ENCODE measurements at places on chromosomes 4 and X.

- no peak for DNase-seq
Observed at GRCh38 chrX:123834116-123834515, 25.7 kb upstream of the XIAP start.

DNA sequence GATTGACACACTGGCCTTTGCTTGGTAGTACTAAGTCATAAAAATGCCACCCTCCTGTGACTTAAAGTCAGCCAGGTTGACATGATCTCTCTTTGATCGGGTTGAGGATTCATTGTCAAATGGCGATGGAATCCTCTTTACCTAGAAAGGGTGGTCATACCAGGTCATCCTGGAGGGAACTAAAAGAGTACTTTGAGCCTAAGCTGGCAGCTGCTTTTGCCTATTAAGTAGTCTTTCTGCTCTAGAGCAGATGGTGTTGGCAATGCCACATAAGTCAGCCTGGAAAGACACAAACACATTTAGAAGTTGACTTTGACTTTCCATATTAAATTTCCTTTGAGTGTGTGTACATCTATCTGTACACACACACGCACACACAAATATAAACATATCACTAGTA lies 39.2 kb upstream of the C4orf54 start:
- DNase-seq, result no peak

GRCh38 chrX:120021927-120022326 lies 55.6 kb downstream of the RHOXF2B start:
- DNase-seq, result no peak

DNA sequence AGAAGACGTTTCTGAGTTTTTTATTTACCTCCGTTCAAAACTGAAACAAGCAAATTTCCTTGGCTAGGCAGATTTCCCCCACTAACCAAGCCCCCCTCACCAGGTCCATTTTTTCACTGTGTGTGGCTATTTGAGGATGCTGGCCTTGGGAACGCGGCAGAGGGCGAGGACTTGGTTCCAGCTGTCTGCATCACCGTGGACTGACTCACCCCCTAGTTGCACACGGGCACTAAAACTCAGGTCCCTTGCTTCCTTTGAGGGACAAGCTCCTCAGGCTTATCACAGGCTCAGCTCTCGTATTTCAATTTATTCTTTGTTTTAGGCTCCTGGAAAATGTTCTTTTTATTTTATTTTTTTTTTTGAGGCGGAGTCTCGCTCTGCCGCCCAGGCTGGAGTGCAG lies 8.4 kb upstream of the MTNR1A start:
- no peak for DNase-seq

GRCh38 chr4:42519803-42520417 lies 122.6 kb downstream of the SHISA3 start:
- DNase-seq, result peak; percentile 12

- no peak for DNase-seq
Observed at GRCh38 chr4:146486565-146486964, 35.2 kb downstream of the SLC10A7 start.
